Ecto neural progenitor cell (in vitro differentiated cells): ENCODE measurements at places on chromosomes 7 and 10.
A peak's percentile ranks its signal among the peaks of the same experiment; 100 is the strongest.

DNA sequence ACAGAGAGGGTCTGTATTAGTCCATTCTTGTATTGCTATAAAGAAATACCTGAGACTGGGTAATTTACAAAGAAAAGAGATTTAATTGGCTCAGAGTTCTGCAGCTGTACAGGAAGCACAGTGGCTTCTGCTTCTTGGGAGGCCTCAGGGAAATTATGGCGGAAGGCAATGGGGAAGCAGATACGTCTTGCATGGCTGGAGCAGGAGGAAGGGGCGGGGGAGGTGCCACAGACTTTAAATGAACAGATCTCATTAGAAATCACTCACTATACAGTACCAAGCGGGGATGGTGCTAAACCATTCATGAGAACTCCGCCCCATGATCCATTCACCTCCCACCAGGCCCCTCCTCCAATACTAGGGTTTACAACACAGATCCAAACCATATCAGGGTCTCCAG lies 3.7 kb upstream of the CALU start:
- peak; percentile 18 for DNase-seq

DNA sequence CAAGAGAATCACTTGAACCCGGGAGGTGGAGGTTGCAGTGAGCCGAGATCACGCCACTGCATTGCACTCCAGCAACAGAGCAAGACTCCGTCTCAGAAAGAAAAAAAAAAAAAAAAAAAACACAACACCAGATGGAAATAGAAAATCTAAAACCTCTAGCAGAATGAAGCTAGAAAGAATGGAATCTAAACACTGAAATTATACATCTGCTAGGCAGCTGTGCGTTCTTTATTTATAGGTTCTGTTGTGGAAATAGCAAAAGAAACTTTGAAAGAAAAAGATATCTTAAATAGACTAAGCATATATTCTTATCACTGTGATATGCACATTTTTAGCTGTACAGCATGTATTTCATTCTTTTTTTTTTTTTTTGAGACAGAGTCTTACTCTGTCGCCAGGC lies 17.1 kb downstream of the BMPR1A start:
- DNase-seq, result no peak

- no peak for DNase-seq
These were observed 93.8 kb downstream of the C1GALT1 start for GRCh38 chr7:7276161-7276560.

- no peak for DNase-seq
These were observed 3.6 kb downstream of the SFXN4 start for GRCh38 chr10:119161680-119162451.

GRCh38 chr7:155295511-155295910 lies 2.2 kb upstream of the INSIG1 start:
- no peak for DNase-seq

DNA sequence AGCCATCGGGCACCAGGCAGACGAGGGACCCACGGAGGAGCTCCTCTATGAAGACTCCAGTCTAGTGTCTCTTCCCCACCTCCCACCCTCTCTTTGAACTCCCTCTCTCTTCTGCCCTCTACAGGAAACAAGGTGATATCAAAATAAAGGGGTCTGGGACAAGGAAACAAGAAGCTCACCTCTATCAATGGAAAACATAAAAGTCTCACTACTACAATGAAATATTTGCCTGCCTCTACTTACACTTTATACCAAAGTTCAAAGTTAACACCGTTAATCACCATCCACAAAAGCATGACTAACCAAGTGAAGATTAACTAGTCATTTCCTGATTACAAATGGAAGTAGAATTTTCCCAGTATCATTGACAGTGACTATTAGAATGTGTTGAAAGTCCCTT lies 82.2 kb downstream of the PARD3 start:
- DNase-seq, result no peak

GRCh38 chr10:7329219-7329618 lies 81.6 kb downstream of the SFMBT2 start:
- DNase-seq, result no peak

DNA sequence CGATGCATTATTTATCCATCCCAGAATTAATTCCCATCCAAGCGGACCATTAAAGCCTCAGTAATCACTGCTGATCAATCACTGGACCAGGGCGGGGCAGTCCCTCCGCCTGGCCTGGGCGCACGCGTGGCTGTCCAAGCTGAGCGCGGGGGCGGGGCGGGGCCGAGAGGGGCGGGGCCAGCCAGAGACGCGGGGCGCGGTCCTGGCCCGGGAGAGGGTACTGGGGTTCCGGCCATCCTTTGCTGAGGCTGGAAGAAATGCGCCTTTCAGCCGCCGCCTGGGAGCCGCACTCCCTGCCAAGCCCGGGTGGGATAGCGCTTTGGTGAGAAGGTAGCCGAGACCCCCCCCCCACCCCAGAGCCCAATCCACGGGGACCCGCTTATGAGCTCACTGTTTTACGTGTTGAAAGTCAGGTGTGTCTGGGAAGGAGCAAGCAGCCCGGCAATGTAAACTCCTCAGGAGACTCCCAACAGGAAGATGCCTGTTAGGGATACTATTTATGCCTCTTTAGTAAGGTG lies at the start of gene ARHGAP22:
Gene ARHGAP22 (minus strand): TSS at position 83 of the 518 bp plus-strand sequence. CDS start 277 bp downstream, outside the sequence.
- peak; percentile 70 for DNase-seq

- peak; percentile 77 for DNase-seq
These were observed 1.9 kb downstream of the SLC29A4 start for GRCh38 chr7:5284304-5285281.

DNA sequence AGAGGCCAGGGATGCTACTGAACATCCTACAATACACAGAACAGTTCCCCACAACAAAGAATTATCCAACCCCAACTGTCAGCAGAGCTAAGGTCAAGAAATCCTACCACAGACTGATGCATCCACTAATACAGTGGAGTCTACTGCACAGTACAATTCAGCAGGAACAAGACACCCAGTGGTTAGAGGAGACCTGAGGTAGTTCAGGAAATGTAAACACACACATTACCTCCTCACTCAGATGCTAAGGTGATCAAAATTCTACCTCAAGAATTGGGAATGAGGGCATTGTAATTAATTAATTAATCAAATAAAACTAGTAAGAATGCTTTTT lies 91.4 kb downstream of the ZFAND4 start:
- DNase-seq, result no peak

DNA sequence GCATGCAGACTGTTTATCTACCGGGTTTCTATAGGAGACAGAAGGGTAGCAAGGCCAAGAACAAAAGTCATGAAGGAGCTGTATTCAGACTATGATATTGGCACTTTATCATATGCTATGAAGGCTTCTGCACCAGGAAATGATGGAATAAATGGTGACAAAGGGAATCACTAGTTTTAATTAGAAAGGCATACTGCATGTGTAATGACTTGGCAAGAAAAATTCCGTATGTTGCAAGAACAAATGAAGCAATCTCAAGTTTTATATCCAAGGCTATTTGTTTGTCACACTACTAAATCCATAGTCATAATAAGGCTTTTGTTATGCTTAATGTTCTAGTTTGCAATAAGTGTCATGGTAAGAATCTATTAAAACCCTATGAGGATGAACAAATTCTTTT lies 230.9 kb downstream of the ZEB1 start:
- no peak for DNase-seq

GRCh38 chr7:77657427-77658224 lies 38.6 kb upstream of the RSBN1L start:
- DNase-seq, result no peak

DNA sequence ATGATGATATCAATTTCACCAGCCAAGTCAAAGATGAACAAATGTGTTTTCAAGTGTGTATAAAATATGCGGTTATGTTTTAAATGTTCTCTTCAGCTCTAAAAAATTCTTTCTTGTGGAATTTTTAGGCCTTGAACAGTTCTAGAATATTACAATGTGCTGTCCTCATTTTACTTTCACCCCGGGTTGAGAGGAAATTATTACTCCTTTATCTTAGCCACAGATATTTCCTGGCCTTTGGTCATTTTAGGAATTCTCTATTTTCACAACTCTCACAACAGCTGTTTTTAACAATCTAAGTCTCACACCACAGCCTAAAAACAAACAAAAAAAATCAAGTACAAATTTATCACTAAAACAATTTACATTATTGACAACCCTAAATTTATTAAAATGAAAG lies 112.2 kb upstream of the HGF start:
- DNase-seq, result no peak

DNA sequence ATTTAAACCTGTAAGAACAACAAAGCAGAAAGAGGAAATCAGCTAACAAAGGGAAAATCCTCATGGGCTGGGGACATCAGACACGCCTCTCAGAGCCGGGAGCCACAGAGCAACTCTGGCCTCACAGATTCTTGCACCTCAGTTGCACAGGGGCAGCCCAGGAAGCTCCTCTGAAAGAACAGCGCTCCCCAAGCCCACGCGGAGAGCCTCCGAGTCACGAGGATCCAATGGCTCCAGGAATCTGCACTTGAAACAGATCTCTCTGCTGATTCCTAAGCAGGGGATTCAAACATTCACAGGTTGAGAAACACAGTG lies 213.2 kb upstream of the MGMT start:
- DNase-seq, result no peak

DNA sequence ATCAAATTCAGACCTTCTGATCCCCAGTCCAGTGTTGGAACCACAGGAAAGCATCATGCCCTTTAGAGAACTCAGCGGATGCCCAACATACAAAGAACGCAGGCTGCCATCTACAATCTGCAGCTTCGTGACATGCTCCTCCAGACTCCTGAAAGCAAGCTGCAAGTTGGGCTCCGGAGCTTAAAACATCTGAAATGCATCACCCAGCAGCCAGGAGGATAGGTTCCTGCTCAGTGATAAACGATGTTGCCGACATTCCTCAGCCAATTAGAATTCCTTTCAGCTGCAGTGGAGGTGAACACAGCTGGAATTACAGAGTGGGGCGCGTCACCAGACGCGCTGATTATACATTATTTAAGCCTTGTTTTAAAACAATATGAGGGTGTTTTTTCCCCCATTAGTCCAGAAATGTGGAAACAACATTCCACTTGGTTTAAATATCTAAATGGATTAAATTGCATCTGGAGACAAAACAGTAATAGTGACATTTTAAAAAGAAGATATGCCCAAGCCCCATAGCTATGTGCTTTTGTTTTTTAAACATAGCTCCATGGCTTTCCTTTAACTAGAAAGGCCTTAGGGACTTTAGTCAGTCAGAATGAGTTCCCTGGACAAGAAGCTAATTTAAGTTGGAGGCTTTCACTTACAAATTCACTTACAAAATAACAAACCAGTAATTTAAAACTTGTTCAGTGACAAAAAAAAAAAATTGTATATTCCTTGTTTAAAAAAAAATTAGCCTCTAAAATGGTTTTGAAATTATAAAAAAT lies 6.3 kb downstream of the SMURF1 start:
- peak; percentile 66 for DNase-seq

GRCh38 chr10:132555648-132556575 lies 18.3 kb downstream of the INPP5A start:
- DNase-seq, result no peak

GRCh38 chr10:21473541-21473940 lies 51.9 kb downstream of the SKIDA1 start:
- DNase-seq, result no peak

- DNase-seq, result no peak
These were observed 177.7 kb upstream of the COL1A2 start for GRCh38 chr7:94216944-94217461.

DNA sequence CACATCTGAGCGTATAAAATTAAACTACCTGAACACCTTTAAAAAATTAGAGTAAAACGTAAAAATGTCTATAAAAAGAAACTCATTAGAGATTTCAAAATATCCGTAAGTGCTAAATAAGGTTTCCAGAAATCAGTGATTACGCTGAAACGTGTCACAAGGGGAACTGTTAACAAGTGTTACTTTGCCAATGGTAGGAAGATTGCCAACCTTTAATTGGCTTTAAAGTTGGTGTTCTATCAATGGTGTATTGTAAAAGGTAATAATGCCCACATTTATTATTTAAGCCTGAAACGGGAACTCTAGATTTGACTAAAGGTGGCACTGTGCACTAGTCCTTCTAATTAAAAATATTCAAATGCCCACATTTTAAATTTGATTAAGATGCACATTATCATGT lies 37.8 kb upstream of the HIBADH start:
- DNase-seq, result no peak

DNA sequence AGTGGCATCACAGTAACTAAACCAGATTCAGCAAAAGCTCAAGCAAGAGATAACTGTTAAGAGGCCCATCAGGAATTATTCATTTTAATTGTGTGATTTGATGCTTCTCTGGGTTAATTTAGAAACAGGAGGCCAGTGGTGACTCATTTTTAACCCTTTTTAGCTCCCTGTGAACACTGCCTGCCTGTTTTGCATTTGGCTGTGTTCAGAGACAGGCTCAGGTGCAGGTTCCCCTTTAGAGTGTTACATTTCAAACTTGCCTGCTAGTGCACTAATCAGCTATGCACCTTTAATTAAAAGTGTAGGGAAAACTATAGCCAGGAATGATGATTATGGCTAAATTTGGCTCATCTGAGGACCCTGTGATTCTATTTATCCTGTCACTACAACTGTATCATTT lies 6.5 kb downstream of the STAMBPL1 start:
- no peak for DNase-seq

- DNase-seq, result no peak
These were observed 138.5 kb downstream of the CPED1 start for GRCh38 chr7:121126801-121127534.

DNA sequence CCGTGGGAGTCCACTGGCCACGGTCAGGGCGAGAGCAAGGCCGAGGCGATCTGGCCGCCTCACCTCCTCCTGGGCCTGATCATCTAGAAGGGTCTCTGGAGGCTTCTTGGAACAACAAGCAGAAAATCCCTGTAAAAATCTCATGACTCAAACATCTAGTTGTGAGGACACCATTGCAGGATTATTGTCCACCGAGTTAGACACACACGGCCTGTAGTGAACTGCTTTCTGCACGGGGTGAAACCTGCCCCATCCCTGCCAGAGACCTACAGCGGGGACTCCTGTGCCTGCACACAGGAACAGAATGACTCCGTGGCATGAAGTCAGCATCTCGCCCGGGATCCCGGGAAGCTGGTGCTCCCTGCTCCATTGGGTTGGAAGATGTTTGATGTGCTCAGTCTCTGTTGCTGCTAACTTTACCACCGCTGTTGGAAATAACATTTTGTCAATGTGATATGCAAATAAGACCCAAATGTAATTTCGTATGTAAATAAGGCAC lies 267.0 kb upstream of the TCERG1L start:
- peak; percentile 30 for DNase-seq

GRCh38 chr10:44348496-44348895 lies 36.4 kb downstream of the CXCL12 start:
- DNase-seq, result no peak

DNA sequence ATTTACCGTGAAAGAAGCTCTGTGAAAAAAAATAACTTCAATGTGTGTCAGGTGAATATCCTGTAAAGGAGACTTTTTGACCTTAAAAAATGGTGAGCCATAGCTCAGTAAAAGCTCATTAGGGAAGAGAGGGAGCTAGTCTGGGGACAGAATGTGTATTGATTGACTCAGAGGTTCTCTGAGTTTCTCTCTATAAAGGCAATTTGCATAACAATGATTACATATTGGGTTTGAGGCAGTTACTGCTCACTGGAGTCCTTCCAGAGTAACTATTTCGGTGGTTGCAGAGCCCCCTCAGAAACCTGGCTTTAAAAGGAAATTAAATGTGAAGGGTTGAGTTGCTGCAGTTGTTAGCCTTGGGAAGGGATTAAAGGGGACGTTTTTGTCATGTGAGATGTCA lies 181.6 kb downstream of the GALNT17 start:
- no peak for DNase-seq
